ENCODE measurements at places on chromosomes 5 and 9.

DNA sequence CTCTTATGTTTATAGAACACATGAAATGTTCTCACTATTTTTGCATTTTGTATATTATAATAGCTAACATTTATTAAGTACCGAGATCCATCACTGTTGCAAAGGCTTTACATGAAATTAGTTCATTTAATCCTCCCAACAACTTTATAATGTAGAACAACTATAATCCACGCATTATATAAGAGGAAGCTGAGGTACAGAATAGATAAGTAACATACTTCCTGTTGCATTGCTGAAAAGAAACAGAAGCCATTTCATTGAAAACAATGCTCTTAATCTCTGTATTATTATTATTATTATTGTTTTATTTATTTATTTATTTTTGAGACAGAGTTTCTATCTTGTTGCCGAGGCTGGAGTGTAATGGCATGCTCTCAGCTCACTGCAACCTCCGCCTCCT, 7.9 kb upstream of the INSYN2B start:
- DNase-seq = no peak

- DNase-seq = no peak
These were observed 80.2 kb downstream of the PIK3R1 start for GRCh38 chr5:68295772-68296171.

DNA sequence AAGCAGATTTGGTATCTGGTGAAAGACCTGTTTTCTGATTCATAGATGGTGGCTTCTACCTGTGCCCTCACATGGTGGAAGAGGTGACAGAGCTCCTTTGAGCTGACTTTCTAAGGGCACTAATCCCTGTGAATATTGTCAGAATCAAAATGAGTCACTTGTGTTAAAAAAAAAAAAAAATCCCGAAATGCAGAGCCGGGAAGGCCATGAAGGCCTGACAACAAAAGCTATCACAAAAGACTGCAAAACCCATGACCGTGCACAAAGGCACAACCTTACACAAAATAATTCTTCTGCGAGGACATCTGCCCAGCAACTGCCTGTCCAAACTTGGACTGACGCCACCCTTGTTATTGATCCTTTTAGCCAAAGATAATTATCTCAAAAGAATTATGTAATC, 19.6 kb upstream of the UBTD2 start:
- DNase-seq = no peak

- DNase-seq = no peak
These were observed 1594.2 kb upstream of the CDH9 start for GRCh38 chr5:28632607-28633006.

DNA sequence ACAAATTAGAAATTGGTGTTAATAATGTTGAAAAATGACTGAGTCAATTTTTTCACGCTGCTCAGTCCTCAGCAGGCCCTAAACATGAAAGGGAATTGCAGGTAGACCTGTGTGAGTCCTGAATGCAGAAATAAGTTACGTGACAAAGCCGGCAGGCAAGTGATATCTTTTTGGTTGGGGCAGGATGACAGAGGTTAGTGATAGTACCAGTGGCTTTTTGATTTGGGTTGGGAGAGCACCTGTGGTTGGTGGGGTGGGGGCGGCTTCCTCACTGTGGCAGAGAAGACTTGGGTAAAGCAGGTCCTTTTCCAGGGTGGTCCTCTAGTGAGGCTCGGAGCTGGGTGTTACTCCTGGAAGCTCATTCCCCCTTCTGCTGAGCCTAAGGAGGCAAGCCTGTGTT, 164.7 kb downstream of the TMEM167A start:
- no peak for DNase-seq

DNA sequence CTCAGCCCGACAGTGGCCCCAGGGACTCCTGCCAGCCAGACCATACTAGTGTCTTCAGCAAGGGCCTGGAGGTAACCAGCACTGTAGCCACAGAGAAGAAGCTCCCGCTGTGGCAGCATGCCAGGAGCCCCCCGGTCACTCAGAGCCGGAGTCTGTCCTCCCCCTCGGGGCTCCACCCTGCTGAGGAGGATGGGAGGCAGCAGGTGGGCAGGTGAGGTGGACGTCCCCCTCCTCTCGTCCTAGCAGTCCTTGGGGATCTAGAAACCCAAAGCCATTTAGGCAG, 28.0 kb upstream of the LRRC14B start:
- no peak for DNase-seq

DNA sequence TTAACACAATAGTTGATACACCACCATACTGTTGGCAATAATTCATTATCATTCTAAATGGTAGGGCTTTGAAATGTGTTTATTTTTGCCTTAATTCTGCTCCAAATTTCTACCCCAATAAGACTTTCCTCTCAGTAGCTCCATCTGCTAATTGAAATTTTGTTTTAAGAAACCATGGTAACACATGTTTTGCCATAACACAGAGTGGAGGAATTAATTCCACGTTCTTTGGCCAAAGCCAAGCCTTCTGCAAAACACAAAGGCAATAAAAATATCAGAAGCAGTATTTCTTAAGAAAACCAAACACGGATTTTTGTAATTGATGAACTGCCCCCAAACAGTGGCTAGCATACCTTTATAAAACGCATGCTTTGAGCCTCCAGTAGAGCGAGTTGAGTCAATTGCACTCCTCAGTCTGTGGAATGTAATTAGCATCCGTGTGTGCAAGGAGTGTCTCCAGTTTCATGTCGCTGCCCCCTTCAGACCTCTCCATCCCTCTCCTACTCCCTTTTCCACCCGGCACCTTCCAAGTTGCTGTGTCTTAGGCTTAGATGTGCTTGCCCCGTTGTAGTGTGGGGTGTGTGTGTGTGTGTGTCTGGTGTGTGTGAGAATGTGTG, 58.2 kb upstream of the CKS2 start:
- no peak for DNase-seq

DNA sequence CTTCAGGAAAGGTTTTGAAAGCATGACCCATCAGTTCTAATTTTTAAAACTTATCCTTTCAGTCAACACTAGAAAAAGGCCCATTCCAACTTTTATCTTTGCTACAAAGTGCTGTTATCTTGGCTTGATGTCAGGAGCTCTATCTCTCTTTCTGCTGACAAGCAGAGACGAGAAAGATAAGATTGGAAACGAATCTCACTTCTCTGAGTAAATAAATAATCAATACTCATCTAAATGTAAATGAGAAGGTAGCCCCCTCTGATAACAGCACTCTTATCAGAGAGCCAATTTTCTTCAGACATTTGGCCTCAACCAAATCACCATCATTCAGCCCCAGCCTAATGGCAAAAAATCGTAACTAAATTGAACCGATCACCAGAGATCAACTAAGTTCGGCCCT, 191.7 kb downstream of the MAPKAP1 start:
- no peak for DNase-seq

DNA sequence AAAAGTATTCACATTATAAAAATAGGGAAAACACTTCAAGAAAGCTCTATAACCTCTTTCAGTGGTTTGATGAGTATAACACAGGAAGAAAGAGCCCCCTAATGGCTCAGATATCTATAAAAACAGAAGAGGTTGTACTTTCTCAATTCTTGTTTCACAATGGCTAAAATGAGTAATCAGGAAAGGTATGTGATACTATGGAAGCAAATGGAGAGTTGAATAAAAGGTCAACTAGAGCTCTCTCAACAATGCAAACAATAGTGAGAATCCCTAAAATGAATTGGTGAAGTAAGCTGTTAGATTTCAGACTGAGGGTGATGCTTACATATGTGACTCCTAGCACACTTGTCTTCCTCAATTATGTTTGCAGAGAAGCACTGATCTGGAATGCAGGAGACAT, 584.6 kb upstream of the CDH18 start:
- no peak for DNase-seq

DNA sequence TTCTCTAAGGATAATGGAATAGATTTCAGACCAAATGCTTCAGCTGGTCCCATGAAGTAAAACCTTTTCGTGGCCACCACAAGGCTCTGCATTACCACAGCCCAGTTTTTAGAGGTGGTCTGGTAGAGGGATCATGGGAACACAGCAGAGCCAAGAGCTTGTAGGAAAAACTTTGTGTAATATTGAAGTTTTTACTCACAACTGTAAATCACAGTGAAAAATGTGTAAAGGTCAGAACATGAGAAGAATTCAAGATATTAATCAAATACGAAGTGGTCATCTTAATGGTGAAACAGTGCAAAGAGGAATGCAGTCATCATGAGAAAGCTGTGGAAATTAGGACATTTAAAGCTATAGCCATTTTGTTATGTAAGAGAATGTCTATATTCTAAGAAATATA, 197.5 kb downstream of the NPR3 start:
- no peak for DNase-seq

GRCh38 chr9:96877269-96877668, 23.0 kb upstream of the ZNF782 start:
- no peak for DNase-seq

DNA sequence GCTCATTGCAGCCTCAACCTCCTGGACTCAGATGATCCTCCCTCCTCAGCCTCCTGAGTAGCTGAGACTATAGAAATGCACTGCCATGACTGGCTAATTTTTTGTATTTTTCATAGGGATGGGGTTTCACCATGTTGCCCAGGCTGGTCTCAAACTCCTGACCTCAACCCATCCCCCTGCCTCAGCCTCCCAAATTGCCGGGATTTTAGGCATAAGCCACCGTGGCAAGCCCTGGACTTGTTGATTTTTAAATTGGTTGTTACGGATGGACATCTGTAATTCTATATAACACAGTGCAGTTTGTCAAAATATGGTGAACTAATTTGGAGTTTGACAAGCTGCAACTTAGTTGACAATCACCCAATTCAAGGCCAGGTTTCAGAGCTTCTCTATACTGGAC, 22.7 kb downstream of the SNX18 start:
- DNase-seq = no peak

GRCh38 chr9:72775570-72775969, 177.3 kb downstream of the ALDH1A1 start:
- DNase-seq = no peak

DNA sequence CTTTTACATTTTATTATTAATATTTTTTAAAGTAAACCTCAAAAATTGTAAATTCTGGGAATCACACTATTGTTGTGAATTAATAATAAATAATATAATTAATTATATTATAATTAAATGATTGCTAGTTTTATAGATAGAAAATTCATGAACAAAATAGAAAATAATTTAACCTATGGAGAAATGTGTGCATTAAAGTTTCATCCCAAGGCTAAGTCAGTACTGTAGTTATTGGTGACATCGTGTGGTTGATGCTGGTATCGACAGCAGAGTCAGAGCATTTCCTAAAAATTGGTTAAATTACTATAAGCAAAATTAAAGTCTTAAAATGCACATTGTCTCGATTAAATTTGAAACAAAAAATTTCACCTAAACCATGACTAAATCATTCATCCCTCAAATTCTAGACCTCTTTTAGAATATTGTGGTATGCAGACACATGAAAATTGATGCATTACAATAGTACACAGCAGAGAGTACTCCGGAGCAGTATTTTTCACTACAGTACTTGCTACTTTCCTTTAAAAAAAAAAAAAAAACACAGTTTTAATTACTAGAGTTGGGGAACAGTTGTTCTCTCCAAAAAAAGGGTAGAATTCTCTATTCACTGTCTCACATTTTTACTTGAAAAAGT, 73.9 kb downstream of the RORB start:
- no peak for DNase-seq

DNA sequence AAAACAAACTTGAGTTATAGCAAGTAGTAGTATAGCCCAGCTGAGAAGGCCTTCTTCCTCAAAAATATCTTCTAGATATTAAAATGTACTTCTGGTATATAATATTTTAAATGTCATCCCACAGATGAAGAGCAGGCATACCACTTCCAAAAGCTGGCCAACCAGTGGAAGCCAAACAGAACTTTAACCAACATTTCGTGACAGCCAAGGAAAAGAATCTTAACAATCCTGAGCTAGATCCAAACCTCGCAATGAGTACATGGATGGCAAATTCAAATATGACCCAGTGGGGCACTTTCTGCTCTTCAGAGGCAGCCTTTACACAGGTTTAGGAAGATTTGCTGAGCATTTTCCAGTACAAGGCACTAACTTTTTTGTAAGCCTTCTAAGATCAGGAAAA, 91.8 kb upstream of the ACO1 start:
- DNase-seq = no peak

DNA sequence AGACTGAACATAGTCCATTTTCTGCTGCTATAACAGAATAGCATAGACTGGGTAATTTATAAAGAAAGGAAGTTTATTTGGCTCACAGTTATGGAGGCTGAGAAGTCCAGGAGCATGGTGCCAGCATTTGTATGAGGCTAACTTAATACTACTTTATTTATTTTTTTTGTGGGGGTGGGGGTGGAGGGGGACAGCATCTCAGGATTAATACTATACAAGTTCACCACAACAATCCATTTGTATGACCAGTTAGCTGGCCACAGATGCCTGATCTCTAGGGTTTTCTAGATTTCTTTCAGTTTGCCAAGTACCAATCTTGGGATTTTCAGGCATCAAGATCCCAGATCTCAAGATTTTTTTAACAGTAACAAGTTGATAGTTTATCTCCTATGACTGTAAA, 20.3 kb downstream of the ANGPTL2 start:
- DNase-seq = no peak

GRCh38 chr5:66875315-66875714, 279.1 kb downstream of the MAST4 start:
- no peak for DNase-seq

- DNase-seq = no peak
These were observed 131.4 kb upstream of the BOD1 start for GRCh38 chr5:173747876-173748275.

DNA sequence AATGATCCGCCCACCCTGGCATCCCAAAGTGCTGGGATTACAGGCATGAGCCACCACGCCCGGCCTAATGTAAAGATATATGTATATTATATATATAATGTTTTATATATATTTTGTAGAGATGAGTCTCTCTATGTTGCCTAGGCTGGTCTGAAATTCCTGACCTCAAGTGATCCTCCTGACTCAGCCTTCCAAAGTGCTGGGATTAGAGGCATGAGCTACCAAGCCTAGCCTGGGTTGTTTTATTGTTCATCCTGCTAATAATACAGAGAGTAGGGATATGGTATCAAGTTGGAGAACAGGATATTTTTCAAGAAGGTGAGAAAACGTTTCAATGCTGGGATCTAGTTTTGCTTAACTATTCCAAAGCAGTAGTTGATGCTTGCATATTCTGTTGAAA, 2.9 kb downstream of the SEC24A start:
- DNase-seq = no peak

DNA sequence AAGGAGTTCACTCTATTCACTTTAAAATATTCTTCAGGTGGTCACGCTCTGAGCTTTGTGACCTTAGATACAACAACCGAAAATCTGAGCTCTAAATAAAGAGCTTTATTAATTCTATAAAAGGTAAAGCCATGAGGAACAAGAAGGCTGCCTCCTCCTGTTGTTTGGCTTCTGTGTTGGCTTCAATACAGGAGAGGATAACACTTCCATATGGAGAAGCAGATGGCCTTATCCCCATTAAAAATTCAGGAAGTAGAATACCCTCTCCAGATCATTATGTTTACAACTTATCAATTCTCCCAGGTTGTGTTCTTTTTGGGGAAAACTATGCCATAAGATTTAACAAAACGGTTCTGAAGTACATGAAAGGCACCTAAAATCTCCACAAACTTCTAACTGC, 128.4 kb downstream of the TTC39B start:
- DNase-seq = no peak

- no peak for DNase-seq
These were observed 306.6 kb upstream of the DMRT1 start for GRCh38 chr9:534886-535285.

- no peak for DNase-seq
These were observed 93.5 kb downstream of the RGS3 start for GRCh38 chr9:113556877-113557593.
